NCI-H1694 (cell line): ENCODE measurements at places on chromosomes 4 and X.

DNA sequence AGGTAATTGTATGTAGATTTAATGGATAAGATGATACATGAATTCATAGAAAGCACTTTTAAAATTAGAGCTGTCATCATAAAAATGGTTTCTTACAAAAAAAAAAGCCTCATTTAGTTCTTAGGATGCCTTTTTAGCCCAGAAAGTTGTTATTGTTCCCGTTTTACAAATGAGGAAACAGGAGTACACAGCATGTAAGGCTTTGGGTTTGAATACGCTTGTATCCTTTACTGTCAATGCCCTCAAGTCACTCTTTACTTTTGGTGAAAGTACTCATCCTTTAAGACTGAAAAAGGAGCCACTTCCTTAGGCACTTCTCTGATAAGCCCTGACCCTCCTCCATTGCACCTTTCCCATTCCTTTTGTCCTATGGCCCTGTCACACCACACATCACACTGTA is 4.9 kb downstream of the EREG start:
- DNase-seq = no peak

DNA sequence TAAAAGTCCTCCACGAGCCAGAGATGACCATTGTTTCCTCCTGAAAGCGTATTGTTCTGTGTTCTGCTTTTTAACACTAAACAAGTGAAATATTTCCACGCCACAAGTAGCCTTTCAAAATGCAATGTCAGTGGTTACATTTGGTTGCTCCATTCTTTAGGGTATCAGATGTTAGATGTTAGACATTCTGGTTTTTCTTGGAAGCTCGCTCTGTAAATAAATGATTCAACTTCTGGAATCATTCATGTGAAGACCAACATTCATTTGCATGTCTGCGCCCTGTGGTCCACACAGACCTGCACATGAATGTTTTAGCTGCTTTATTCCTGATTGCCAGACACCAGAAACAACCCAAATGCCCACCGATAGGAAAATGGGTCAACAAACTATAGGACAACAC is 38.0 kb upstream of the HELT start:
- DNase-seq = no peak

DNA sequence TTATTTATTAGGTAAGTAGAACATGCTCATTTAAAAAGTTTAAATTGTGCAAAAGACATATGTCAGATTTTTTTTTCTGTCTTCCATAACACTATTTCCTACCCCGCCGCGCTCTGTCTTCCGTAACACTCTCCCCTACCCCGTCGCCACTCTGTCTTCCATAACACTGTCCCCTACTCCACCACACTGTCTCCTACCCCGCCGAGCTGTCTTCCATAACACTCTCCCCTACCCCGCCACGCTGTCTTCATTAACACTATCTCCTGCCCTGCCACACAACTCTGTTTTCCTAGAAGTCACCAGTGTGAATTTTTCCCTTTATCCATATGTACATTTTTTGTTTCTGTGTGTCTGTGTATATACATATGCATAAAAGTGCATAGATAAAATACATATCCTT is 4.4 kb downstream of the MSMO1 start:
- no peak for DNase-seq

DNA sequence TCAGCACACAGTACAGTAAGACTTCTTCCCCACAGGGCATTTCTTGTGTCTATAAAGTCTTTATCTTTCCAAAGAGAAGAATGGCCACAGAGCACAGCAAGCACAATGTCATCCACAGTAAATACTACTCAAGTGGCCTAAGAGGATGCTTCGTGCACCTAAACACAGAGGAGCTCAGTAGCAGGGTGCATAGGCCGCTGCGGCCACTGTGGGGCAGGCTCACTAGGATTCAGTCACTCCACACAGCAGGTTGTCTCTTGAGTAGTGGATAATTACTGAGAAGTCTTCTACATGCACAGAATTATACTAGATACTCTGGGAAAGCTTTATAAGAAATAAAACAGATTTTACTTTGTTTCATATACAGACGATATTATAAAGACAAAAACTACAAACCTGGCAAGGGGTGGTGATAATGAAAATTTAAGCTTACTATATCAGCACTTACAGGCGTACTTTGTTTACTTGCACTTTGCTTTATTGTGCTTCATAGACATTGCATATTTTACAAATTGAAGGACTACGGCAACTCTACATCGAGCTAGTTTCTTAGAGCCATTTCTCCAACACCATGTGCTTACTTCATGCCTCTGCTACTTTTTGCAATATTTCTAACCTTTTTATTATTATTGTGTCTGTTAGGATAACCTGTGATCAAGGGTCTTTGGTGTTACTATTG is 78.5 kb downstream of the PRDM5 start:
- DNase-seq = no peak

GRCh38 chr4:177070533-177071058 is 239.1 kb upstream of the NEIL3 start:
- DNase-seq = no peak

GRCh38 chr4:181121733-181122132 is 1121.5 kb upstream of the TENM3 start:
- no peak for DNase-seq

GRCh38 chrX:18956303-18957032 is 27.4 kb downstream of the PHKA2 start:
- DNase-seq = no peak
